ENCODE measurements at places on chromosomes 1 and 21. TPM values are rescaled to one million over a fixed set of nuclear protein-coding genes. Genes with fewer than 3 reads are reported as not detected.

DNA sequence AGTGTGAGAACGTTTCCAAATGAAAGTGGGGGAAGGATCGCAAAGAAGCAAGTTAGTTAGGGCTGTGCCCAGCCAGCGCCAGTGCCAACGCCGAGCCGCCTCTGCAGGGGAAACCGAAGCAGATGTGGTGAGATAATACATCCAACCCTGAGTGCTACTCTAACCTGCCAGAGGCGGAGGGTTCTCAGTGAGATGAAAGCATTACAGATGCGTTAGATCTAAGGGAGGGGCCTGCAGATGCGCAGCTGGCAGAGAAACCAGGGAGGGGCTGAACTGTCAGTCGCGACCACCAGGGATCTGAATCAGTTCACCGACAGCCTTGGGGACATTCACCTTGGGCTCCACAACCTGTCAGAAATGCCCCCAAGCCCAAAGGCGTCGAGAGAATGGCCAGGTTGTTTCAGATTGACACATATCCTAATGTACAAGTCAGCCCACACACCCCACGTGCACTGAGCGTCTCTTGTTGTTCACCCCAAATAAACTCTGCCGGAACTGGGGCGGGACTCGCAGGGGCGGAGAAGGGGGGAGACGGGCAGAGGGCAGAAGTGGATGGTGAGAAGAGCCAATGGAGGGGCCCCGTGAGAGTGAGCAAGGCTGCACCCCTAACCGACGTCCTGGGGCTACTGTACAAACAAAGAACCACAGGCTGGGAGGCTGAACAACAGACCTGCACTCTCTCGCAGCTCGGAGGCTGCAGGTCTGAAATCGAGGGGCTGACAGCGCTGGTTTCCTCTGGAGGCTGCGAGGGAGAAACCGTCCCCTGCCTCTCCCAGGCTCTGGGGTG is 8.7 kb upstream of the UMODL1 start:
- no peak for DNase-seq

HES4 gene
- 44.1 TPM for total RNA-seq

LRRC38 gene
- 0.15 TPM for total RNA-seq

DNA sequence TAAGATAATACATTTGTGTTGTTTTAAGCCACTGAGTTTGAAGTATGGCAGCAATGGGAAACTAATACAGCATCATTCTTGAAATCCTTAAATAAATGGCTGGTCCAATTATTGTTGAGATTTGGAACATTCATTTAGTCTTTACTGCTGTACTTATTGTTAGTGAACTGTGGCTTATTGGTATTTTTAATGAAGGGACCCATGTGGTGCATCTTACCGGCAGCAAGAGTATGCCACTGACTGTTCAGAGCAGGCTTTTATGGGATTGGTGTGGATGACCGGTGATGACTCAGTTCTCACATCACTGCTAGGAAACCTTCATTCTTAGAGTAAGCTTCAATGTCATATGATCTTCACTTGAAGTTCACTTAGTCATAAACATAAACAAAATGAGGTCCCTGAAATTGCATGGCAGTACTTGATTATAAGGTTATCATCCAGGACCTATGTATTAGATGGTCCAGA is 31.5 kb downstream of the PRKAA2 start:
- peak; percentile 94 for DNase-seq

GRCh38 chr21:24153137-24153536 is 1454.1 kb downstream of the MRPL39 start:
- no peak for DNase-seq

DNA sequence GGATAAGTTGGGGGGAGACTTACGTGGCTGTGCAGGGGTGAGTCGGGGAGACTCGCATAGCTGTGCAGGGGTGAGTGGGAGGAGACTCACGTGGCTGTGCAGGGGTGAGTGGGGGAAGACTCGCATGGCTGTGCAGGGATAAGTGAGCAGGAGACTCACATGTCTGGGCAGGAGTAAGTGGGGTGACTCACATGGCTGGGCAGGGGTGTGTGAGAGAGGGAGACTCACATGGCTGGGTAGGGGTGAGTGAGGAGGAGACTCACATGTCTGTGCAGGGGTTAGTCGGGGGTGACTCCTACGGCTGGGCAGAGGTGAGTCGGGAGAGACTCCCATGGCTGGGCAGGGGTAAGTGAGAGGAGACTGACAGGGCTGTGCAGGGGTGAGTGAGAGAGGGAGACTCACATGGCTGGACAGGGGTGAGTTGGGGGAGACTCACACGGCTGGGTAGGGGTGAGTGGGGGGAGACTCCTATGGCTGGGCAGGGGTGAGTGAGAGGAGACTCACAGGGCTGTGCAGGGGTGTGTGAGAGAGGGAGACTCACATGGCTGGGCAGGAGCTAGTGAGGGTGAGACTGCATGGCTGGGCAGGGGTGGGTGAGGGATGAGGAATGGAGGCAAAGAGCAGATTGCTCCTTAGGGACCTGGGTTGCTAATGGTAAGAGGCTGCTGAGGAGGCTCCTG is 56.0 kb upstream of the ABCG1 start:
- no peak for DNase-seq

DNA sequence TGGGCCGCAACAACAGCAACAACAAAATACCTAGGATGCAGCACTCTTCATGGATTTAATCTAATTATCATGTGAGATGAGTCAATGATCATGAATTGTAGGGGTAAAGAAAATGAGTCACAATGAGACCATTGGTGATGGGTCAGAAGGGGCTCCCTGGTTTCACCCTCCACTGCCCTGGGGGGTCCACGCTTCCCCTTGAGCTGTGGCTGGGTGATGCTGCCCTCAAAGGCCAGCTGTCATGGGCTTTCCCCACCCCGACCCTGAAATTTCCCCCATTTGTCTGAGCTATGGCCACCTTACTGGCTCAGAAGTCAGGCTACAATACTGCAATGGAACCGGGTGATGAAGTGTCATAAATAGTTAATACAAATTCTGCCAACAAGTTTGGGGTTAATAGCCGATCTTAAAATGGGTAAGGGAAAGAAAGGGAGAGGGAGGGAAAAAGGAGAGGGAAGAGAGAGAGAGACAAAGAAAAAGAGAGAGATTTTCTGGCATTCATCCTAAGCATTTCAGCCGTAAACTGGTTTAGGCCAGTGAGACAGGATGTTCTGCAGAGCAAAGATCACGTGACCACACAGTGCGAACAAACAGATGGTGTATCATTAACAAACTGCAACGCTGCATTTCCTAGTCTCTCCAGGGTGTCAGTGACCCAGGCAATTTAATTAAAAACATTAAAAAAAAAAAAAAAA is 143.4 kb upstream of the ERRFI1 start:
- DNase-seq = peak; percentile 92

DNA sequence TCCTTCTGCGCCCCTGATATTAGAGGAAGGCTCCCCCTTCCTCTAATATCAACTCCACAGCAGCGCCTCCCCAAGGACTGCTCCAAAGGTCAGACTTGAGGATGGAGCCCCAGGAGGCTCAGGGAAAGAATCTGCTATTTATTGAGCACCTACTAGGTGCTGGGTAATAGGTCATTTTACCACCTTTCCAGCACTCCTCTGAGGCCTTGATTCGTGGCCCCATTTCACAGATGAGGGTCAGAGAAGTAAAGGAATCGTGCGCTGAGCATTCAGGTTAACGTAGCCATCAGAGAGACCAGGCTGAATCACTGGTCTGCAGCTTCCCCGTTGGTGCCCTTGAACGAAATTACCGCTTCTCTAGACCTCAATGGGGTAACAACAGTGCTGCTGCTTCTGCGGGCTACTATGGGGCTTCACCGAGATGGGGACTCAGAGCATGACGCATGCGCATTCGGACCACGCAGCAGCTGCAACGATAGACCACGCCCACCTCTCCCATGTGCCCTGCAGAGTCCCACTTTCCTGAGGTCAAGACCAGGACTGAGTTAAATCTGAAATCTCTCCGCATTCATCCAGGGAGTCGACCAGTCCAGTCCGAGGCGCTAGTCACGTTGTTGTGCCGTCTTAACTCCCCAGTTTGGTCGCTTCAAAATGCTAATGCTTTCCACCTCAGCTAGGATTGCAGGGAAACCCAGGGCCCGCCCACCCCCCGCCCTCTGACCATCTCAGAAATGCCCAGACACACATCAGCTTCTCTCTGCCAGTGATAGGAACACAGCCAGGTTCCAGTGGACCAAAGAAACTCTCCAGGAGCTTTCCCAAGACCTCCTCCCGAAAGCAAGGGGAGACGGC is 12.9 kb downstream of the CAMK2N1 start:
- DNase-seq = no peak

GRCh38 chr1:95990033-95990432 is 731.6 kb upstream of the PTBP2 start:
- DNase-seq = no peak

- no peak for DNase-seq
Measured at GRCh38 chr1:2300851-2301606, 72.9 kb downstream of the SKI start.

DNA sequence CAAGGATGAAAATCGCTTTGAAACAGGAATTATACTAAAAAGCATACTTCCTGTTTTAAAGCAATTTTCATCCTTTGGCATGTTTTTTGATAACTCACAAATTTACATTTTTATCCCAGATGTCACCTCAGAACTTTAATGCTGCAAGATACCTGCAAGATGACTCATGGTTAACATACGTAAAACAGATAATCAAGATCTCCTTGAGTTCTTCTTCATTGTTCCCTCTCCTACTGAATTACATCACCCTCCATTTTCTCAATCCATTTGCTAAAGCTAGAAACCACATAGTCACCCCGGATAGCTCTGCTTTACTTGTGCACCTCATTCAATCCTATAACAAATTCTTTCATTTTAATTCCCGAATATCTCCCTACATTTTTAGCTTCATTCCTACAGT is 1114.2 kb downstream of the PLA2G4A start:
- DNase-seq = no peak

DNA sequence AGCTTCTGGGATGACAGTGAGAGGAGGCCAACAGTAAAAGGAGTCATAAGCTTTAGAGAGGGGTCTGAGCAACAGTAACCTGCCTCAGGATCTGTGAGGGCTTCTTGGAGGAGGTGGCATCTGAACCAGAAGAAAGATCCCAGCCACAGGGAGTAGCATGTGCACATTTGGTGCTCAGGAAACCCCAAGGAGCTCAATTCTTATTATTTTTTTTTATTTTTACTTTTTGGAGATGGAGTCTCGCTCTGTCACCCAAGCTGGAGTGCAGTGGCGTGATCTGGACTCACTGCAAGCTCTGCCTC is 4.7 kb downstream of the THEMIS2 start:
- no peak for DNase-seq

PATJ gene
- 5.4 TPM for total RNA-seq

- peak; percentile 24 for DNase-seq
Measured at GRCh38 chr1:94898491-94899385, 28.2 kb downstream of the CNN3 start.

DNA sequence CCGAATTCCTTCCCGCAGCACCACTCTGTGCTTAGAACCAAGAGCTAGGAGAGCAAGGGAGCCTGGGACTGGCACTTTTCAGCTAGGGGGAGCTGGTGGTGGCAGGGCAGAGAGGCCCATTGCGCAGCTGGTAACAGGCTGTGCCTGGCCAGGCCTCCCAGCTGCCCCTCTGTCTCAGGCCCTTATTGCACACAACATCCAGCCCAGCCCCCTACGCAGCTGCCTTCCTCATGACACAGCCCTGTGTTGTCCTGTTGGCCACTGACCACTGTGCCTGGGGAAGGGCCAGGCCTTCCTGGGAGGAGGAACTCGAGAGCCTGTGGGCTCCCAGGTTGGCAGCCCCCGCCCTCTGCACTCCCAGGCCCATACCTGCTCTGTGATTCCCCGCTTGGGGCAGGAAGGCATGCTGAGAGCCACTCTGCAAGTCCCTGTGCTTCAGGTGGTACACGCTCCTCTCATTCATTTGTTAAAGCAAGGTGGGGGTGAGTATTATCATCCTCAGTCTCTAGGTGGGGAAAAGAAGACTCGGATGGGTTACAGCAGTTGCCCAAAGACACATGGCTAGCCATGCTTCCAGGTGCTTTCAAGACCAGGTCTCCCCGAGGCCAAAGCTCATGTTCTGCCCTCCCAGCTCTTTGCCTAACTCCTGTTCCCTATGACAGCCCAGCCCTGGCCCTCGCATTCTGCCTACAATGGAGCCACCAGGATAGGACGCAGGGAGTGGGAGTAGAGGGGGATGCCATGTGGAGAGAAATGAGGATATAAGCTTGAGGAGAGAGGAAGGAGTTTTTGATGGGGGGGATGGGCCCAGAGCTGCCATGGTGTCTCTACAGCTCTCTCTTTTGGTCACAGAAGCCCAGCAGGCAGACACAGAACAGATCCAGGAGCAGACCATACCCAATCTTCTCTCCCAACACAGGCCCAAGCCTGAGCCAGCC is 81.8 kb downstream of the TMEM53 start:
- no peak for DNase-seq

DNA sequence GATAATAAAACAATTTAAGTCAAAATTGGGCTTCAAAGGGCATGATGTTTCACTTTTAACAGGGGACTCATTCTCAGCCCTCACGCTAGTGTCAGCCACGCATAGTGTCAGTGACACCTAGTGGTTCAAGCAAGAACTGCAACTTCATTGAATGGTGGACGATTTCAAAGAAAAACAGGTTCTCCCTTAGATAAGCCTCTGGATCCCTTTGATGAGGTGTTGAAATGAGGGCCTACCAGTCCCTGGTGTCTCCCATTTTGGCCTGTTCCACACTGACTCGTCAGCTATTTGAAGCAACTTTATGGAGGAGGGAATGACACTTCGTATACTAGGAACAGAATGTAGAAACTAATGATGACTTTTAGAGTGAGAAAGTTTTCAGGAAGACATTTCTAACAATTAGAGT is 56.2 kb downstream of the FCRL5 start:
- DNase-seq = peak; percentile 39

LCE1F gene
- total RNA-seq = not detected

RBM11 gene
- not detected for total RNA-seq

DNA sequence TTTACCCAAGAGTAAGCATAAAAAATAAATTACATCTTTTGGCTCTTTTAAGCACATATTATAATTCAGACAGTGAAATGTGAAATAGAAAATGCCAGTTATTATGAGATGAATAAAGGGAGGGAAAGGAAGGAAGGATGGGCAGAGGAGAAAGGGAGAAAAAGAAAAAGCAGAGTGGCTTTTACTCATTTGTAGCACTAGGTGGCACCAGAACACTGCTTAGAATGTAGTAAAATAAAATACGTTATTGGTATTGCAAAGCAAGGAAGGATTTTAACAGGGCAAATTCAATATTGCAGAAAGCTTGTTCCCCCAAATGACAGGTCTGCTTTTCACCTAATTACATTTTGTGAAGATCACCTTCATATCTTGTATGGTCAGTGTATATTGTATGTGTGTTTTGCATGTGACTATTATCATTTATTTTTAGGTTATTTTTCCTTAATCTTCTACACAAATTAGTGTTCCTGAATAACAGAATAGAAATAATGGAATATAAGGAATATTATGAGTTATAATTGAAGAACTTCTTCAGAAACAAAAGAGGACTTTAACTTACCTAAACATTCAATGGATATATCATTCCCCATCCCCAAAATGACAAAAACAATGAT is 9.1 kb upstream of the PCNX2 start:
- peak; percentile 37 for DNase-seq

WNT9A gene
- total RNA-seq = 0.37 TPM

OR2M3 gene
- total RNA-seq = not detected

DNA sequence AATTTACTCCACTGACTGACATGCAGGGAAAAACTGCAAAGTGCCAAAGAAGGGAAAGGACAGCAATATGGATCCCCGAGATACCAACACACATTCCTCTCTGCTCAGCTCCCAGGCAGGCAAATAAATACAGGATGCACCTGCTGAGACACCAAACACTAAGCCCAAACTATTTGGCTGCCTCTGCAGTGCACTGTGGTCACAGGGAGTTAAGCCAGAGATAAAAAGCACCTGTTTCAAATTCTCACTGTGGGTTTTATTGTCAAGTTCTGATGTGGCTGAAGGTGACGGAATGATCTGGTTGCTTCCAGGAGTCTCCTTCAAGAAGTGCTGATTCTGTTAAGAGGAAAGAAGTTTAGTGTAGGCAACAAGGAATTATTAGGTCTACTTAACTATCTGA is 17.7 kb downstream of the TEX38 start:
- no peak for DNase-seq

Measured in M059J (cell line).